ENCODE measurements at places on chromosomes 13 and 19.

DNA sequence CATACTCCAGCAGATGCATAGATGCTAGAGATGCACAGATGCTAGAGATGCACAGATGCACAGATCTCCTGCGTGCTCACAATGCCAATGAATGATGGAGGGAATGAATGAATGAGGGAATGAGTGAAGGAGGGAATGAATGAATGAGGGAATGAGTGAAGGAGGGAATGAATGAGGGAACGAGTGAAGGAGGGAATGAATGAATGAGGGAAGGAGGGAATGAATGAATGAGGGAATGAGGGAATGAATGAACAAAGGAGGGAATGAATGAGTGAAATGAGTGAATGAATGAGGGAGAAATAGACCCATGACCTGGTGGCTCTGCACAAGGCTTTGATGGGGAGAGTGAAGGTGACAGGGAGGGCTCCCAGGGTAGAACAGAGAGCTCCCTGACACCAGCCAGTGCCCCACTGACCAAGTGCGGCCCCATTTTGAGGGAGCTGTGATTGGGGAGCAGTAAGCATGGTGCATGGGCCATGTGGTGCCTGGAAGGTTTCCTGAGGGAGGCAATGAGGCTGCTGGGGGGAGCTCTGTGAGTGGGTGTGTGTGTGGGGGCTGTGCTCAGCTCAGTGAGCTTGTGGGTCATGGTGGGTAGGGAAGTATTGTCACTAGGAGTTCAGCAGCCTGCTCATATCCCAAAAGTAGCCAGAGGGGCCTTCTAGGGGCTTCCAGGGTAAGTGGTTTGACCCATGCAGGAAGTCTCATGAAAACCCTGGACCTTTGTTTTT, 12.7 kb downstream of the SLC27A1 start:
- DNase-seq = no peak

- DNase-seq = no peak
Measured at GRCh38 chr19:34787059-34787824, 14.2 kb upstream of the ZNF599 start.

GRCh38 chr13:48000559-48001113, 437 bp downstream of the SUCLA2 start:
- DNase-seq = no peak

DNA sequence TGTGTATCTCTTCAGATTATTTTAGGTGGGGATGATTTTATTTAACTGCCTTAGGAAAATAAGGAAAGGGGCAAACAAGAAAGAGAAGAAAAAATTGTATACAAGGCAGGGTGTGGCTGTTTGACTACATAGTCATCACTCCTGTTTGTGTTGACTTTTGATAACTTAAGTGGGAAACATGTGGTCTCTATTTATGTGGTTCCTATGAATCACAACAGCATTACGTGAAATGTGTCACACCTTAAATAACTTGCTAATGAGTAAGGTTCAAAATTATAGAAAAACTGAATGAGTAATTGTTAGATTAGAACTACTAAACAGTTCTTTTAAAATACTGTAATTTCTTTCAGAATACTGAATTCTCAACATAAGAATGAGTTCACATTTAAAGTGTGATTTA, 69.3 kb downstream of the LMO7 start:
- no peak for DNase-seq

DNA sequence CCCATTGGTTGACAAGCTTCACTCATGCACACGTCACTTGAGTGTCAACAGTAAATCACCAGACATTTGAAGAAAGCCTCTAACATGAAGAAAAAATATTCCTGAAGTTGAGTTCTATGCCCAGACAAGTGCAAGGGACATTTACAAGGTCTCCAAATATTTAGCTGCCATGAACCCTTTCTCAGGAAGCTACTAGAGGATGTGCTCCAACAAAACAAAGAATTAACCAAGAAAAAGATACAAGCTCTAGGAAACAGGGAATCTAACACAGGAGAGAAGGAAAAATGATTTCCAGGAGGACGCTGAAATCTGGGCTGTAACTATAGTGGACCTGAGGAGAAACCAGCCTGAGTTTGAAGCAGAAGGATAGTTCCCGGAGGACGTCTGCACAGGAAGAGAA, 45.7 kb upstream of the KATNAL1 start:
- DNase-seq = no peak

GRCh38 chr19:45646345-45646698, 7.1 kb upstream of the EML2 start:
- no peak for DNase-seq

GRCh38 chr19:53942001-53942786, 20.5 kb upstream of the CACNG8 start:
- DNase-seq = peak; percentile 4

DNA sequence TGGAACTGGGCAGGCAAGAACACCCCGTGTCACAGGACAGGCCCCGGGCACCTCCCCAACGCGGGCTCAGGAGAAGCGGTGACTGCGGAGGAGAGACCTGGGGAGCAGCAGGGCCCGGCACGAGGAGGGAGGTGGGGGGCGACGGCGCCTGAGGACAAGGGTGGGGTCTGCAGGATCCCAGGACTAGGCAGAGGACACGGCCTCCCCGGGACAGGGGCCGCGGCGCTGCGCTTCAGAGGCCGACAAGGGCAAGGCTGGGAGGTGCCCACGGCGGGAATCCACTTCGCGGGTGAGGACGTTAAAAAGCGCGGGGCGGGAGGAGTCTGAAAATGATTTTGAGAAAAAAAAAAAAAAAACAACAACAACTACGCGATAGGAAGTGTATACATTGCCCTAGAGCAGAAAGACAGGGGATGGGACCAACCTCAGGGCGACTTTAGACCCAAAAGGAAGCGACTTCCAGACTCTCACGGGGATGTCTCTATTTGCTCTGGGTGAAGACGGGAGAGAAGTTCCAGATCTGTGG, 44.9 kb downstream of the ZNF611 start:
- peak; percentile 39 for DNase-seq

DNA sequence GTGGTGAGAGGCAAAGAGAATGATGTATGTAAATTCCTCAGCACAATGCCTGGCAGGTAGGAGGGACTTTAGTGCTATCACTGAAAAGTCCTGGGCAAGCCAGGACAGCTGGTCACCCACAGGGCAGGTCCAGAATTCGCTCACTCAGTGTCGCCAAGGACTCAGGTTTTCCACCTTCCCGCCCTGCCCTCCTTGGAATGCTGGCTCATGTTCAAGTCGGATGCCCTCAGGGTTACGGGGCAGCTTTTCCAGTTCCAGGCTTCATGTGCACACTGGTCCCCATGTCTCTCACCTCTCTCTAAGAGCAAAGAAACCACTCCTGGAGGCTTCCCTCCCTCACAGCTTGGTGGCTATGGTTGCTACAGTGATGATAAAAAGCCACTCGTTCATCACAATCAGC, 24.8 kb upstream of the NAXD start:
- no peak for DNase-seq

GRCh38 chr19:46898731-46899130, 37.9 kb downstream of the ARHGAP35 start:
- no peak for DNase-seq

GRCh38 chr13:29707876-29708543, 112.5 kb upstream of the SLC7A1 start:
- peak; percentile 39 for DNase-seq

DNA sequence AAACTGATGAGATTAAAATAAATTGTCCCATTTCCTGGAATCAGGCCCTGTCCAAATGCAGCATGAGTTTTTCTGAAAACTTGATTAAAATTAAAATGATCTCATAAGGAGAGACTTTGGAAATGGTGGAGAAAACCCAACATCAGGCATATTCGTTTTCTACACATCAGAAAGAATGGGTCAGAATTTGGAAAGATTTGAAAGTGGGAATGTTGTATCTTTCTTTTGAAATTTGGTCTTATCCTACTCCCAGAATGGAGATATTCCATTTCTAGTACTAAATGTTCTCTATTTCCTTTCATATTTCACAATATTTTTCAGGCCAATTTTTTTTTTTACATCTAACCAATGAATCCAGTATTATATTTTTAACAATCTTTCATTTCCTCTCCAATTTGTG, 223.9 kb upstream of the RXFP2 start:
- DNase-seq = no peak

GRCh38 chr19:2337329-2337707, 8.8 kb downstream of the SPPL2B start:
- no peak for DNase-seq

DNA sequence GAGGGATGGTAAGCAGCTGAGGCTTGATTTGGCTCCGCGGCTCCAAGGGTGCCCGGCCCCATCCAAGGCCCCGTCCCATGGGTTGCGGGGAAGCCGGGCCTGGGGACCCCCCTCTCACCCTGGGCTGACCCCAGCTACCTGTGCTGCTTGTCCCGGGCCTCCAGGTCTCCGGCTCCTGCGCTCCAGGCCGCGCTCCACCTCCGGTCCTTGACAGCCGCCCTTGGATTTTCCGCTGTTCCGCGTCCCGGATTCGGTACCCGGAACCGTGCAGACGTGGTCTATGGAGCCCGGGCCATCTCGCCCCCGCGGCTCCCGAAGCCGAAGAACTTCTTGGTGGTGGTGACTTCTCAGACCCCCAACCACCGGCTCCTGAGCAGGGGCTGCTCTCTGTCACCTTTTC, 48.3 kb upstream of the C1QTNF9B start:
- no peak for DNase-seq

DNA sequence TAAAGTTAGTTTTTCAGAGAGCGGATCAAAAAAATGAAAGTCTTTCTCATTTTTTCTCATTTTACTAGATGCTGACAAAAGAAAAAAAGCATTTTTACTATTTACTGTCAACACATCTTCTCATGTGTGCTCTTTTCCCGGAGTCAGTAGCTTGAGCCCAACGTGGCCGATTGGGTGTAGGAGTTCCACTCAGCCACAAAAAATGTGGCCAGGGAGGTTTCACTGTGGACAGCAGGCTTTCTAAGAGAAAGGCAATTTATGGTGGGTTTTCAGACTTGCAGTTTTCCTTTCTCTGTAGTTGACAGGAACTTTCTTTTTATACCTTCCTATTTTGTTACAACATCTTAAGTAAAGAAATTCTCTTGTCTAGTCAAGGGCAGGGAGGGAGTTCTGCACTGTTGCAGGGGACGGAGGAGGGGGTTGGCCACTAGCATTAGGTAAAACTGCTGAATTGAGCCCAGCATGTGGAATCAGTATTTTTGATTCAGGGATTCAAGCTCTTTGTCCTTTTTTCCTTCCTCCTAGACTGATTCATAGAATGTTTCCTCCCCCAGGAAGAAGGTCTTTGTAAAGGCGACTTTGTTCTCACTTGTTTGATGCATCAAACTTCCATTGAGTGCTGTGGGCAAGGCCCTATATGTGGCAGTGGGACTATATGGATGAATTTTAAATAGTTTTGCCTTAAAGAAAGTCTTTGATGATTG, 123.1 kb downstream of the B3GLCT start:
- DNase-seq = no peak

- DNase-seq = no peak
Measured at GRCh38 chr19:35484252-35485036, 5.8 kb downstream of the KRTDAP start.

DNA sequence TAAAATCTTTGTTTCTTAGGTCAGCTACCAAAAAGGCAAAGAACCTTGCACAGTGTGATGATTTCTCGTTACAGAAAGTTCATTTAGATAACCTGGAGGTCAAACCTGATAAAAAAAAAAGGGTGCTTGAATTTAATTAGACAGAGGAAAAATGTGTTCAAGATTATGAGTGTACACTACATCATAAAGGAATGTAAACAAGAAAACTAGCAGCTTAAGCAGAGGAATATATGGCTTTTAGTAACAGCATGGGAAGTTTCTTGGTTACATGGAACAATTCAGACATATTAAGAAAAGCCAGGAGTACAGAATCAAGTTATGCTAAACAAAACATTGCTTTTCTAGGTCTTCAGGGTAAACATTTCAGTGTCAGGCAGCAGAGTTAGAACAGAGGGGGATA, 32.9 kb downstream of the ING1 start:
- DNase-seq = no peak

GRCh38 chr19:14048443-14049153, 13.3 kb downstream of the PALM3 start:
- DNase-seq = peak; percentile 81

DNA sequence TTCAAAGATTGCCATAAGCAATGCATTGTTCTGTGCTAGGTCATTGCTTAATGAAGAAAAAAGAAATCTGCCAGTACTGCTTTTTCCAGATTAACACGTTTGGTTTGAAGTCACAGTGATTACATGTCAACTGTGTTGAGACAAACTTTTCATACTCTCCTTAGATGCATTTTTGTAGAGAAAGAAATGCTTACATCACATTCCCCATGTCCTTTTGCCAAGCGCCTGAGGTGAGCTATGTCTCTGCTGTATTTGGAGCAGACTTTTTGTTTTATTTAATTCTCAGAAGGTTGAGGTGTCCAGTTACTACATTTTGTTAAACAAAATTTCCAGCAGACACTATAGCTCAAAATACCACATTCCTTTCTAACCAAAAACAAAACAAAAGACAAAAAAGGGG, 16.2 kb downstream of the LACC1 start:
- DNase-seq = no peak

DNA sequence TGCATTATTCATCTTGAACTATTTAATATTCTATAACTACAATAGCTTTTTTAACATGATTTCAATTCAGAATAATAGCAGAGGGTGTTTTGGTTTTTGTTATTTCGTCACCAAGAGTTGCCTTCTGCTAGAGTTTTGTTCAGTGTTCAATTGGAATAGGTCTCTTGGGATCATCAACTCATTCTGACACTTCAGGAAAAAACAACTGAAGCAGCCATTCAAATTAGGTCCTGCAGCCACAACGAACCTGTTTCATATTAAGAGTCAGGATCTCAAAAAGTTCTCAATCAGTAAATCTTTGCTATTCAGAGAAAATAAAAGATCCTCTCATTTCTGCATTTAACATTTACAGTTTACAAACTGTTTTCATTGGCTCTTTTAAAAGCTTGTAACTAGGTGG, 2.4 kb upstream of the CHAMP1 start:
- DNase-seq = no peak

DNA sequence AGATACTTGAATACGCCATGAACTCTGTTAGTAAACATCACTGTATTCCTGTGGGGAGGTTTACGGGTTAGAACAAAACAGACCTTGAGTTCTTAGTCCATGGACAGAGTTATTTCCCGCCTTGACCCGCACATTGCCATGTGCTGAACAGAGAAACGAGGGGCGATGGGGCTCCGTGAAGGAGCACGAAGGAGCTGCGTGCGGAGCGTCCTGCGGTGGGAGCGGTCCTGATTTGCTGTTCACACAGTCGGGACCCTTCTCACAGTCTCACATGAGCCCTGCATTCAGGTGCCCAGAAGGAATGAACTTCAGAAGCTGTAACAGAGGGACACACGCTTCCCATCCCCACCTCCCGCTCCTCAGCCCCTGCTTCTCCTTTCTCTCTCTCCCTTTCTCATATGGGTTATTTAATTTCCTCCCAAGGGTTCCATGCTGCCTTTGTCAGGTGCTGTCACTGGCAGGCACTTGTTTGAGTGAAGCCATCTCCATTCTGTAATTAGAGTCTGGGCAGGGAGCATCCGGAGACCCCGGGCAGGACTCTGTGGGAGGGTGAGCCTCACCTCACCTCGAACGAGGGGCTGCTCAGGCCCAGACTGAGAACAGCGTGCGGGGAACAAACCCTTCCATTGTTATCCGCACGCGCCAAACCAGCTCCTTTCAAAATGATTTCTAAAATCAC, 76.9 kb downstream of the TEX29 start:
- DNase-seq = no peak

Data from stimulated activated CD4-positive, alpha-beta T cell treated with anti-CD3 and anti-CD28 coated beads, Interleukin-4, amount 100 ng/mL, for 1 hour (primary cell).